ENCODE measurements at places on chromosomes 4 and X. TPM values are rescaled to one million over a fixed set of nuclear protein-coding genes. Genes with fewer than 3 reads are reported as not detected.

Gene ADH1A
- not detected for polyA plus RNA-seq

Gene SGMS2
- polyA plus RNA-seq: 13.4 TPM

Gene AMOT
- 4.7 TPM for polyA plus RNA-seq

Gene NELFA
- 23.4 TPM for polyA plus RNA-seq

Gene NDP
- 0.39 TPM for polyA plus RNA-seq

Gene PNMA6A
- polyA plus RNA-seq: 0.37 TPM

Gene ASB9
- polyA plus RNA-seq: 0.15 TPM

Gene AMER1
- 1.3 TPM for polyA plus RNA-seq

Gene BANK1
- 0.51 TPM for polyA plus RNA-seq

Gene CXorf49
- polyA plus RNA-seq: not detected

Gene STOX2
- polyA plus RNA-seq: 1.8 TPM

Gene EXOC1L
- polyA plus RNA-seq: not detected

Gene CT83
- polyA plus RNA-seq: not detected

Gene NCAPG
- polyA plus RNA-seq: 9.1 TPM

Gene TMSB15C
- 1.9 TPM for polyA plus RNA-seq

Gene ATOH1
- not detected for polyA plus RNA-seq

Gene CT45A5
- not detected for polyA plus RNA-seq

Gene NR0B1
- polyA plus RNA-seq: not detected

Gene ADH4
- polyA plus RNA-seq: not detected

Gene MXRA5
- polyA plus RNA-seq: 1.1 TPM

All from IMR-90 (cell line).